ENCODE measurements at places on chromosomes 11 and 22. TPM values are rescaled to one million over a fixed set of nuclear protein-coding genes. Genes with fewer than 3 reads are reported as not detected.

GRCh38 chr22:20943104-20943933 is 23.7 kb upstream of the AIFM3 start:
- no peak for DNase-seq

- no peak for DNase-seq
Observed at GRCh38 chr11:57373146-57373545, 7.8 kb downstream of the PRG3 start.

Gene ASCL2
- 0.96 TPM for total RNA-seq

- no peak for DNase-seq
Observed at GRCh38 chr11:1917523-1918435, 1.7 kb upstream of the TNNT3 start.

DNA sequence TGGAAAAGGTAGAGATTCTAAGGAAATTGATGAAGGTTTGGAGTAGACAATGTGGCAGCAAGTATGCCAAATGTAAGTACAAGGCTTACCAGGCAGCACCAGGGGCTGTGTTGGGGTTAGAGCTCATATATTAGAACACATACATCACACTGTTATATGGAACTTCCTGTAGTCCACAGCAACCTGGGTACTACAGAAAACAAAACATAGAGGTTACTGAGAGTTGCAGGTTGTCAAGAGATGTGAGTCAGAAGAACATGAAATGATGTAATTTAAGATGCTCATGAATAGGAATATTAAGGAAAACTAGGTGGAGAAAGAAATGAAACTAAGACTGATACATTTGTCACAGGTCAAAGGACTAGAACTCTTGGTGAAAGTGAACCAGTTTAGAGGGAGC is 22.0 kb downstream of the FAT3 start:
- no peak for DNase-seq

DNA sequence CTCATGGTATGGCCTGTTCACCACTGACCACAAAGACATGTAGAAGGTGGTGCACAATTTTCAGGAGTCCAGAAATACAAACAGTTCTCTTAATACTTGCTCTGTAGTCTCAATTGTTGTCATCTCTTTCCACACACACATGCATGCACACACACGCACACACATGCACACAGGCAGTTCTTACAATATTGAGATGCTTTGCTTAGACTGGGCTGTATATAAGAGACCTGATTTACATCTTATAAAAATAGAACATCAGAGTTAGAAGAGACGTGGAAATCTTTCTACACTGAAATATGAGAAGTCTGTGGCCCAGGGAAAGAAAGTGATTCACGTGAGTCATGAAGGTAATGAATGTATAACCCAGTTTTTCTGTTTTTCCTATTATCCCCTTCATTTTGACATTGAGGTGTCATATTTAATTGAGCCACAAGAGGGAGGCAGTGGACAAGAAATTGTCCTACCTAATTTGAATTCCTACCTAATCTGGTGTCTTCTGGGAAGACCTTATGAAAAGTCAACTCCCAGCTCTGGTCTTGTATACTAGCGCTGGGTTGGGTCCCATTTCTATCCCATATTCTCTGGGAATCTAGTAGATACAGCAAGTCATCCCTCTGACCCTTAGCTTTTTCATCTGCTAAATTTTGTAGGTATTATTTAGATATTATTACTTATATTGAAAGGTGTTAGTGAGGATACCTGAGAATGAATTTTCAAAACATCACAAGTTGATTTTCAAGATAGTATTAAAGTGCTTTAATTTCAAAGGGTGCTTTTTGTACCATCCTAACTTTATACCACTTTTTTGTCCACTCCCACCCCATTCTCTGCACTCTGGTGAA is 14.9 kb upstream of the MS4A4A start:
- DNase-seq, result no peak

Gene SLC22A25
- not detected for total RNA-seq

- no peak for DNase-seq
Observed at GRCh38 chr11:33016654-33017053, 976 bp downstream of the DEPDC7 start.

DNA sequence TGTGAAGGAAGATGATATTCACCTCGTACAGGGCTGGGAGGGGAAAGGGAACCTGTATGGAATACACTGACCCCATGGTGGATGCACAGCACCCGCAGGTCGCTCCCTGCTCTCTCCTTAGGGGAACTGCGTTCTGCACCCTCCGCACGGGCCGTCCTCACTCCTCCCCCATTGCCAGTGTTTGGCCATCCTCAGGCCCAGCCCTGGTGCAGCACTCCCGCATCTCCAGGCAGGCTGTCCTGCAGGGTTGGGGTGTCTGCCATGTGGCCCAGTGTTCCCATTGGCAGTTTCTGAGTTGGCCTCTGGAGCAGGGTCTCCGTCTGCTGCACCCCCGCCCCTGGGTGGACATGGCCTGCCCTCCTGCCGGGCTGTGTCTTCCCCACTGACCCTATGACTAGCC is 19.1 kb upstream of the PARVG start:
- no peak for DNase-seq

- no peak for DNase-seq
Observed at GRCh38 chr11:122104341-122104740, 11.7 kb downstream of the BLID start.

Measured in breast epithelium (tissue), 4 donors.